ENCODE measurements at places on chromosomes 11 and 22.

- DNase-seq: no peak
These were observed 1.9 kb upstream of the SSTR3 start for GRCh38 chr22:37213941-37214730.

DNA sequence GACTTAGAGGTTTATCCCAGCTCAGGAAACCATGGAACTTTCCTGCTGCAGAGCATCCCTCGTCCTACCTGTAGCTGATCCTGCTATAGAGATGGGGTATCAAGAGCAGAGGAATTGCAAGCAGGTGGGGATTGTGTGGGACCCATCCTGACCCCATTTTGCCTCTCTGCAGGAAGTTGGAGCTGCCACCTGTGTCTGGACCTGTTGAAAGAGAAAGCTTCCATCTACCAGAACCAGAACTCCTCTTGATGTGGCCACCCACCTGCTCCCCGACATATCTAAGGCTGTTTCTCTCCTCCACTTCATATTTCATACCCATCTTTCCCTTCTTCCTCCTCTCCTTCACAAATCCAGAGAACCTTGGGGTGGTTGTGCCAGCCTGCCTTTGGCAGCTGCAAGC, 3.0 kb upstream of the TIGD3 start:
- no peak for DNase-seq

GRCh38 chr11:95296621-95297025, 65.6 kb upstream of the SESN3 start:
- DNase-seq: no peak

DNA sequence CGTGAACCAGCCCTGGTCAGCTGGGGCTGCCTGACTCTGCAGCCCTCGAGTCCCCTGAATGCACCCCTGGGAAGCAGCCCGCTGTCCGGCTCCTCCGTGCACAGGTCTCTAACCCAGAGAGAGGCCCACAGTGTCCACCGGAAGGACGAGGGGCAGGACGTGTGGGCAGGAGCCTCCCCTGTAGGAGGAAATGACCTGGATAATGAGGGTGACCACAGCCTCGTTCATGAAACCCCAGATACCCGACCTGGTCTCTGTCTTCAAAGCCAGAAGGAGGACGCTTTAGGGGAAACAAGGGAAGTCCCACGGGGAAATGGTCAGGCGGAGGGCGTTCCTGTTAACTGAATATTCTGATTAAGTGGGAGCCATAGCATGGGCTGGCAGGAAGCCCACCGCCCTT, 23.3 kb downstream of the LIF start:
- DNase-seq: no peak

DNA sequence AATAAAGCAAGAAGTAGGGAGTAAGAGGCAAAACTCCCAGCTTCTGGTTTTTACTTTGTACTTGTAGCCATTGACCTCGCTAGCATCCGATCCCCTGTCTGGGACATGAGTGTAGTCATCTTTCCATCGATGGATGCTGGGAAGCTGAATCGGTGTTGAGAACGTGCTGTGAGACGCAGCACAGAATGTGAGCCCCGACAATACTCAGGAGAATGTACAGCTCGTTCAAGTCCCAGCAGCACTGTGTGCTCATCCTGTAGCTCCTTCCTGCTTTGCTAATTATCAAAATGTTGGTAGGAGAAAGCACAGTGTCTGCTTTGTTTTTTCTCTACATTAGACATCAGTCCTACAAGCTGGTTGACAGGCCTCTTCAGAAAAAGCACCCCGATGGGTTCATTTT, 56.6 kb downstream of the JAM3 start:
- DNase-seq: no peak

- DNase-seq: peak; percentile 38
These were observed 726 bp downstream of the ST3GAL4 start for GRCh38 chr11:126355926-126356897.

- DNase-seq: no peak
These were observed 51.2 kb upstream of the ELF5 start for GRCh38 chr11:34564807-34565241.

DNA sequence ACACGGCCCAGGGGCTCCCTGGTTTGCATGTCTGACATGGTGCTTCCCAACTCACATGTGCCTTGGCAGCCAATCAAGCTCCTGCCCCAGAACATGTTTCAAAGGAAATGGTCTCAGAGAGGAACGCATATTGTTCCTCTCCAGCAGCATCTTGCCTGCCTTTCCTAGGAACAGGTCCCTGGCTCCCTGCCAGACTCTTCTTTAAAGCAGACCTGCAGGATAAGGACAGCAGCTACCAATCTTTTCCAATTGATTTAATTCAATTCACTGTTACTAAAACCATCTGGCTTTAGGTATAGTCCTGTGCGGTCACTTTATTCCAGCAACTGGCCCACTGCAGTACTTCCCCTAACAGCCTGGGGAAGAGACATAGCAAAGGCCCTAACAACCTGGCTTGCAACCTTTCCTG, 79.9 kb downstream of the AMBRA1 start:
- DNase-seq: no peak

DNA sequence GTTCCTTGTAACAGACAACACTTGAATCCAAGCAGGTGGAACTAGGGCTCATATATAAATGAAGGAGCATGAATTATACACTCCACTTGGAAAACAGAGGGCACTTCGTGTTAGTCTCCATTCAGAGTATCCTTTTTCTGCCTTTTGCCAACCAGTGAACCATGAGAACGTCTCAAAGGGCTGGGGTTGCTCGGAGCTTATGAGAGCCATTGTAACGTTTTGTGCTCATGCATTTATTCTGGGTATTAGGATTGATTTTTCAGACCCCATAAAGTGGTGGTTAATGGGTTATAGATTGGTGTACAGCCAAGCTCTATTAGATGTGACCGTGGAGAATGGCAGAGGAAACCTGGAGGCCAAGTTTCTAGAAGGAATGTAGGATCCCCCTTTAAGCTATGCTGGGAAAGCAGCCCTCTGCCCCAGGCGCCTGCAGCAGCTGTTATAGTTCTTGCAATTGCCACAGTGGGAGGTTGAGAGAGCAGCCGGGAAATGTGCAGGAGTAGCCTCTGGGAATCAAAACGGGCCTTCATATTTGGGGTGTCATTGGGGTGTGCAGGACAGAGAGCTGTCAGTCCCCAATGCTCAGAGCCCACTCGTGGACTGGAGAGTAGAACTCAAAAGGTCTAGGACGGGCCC, 54.6 kb upstream of the ASPHD2 start:
- DNase-seq: peak; percentile 27

- no peak for DNase-seq
These were observed 55.8 kb downstream of the CABIN1 start for GRCh38 chr22:24066865-24067264.

DNA sequence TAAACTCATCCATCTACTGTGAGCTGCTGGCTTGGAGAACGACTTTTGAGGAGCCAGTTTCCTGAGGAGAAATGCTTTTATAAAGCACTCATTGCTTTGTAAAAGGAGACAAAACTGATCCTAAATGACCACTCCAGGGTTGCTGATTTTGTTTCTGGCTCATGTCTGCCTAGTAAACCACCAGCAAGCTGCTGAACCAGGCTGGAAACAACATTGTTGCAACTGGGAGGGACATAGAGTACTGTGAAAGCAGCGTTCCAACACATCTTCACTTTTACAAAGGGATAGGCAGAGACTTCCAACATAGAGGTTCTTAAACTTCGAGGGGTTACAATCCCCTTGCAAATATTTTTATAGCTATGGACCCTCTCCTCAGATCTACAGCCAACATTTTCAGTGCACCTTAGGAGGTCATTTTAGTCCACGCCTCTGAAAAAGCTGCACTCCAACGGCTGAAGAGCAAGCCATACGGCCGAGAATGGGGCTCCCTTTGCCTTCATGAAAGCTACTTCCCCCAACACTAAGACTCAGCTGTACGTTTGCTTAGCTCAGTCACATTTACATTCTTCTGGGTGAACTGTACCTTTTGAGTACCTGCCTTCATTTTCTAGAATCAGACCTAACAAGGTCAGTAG, 54.7 kb downstream of the PANX1 start:
- DNase-seq: no peak

GRCh38 chr22:23053051-23053707, 17.1 kb upstream of the GNAZ start:
- peak; percentile 4 for DNase-seq

DNA sequence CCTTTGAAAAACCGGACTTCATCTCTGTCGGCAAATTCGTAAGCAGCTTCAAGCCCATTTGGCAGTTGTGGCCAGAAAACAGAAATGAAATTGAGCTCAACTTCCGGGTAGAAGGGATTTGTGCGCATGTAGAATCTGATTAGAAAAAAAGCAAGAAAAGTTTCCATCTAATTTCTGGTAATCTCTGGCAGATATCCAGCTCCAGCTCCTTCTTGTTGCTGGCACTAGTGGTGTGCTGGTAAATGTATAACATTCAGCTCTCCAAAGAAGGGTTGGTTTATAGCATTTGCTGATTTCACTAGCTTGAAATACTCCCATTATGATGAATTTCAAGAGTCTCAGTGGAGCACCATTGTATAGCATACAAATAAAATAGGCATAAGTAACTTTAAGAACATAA, 5.4 kb downstream of the MMP1 start:
- DNase-seq: no peak
